ENCODE measurements at places on chromosomes 12 and 14.

- DNase-seq = no peak
These were observed 87.5 kb downstream of the EPS8 start for GRCh38 chr12:15701631-15702156.

GRCh38 chr12:121789800-121790728 is 3.4 kb downstream of the RHOF start:
- peak; percentile 89 for DNase-seq

DNA sequence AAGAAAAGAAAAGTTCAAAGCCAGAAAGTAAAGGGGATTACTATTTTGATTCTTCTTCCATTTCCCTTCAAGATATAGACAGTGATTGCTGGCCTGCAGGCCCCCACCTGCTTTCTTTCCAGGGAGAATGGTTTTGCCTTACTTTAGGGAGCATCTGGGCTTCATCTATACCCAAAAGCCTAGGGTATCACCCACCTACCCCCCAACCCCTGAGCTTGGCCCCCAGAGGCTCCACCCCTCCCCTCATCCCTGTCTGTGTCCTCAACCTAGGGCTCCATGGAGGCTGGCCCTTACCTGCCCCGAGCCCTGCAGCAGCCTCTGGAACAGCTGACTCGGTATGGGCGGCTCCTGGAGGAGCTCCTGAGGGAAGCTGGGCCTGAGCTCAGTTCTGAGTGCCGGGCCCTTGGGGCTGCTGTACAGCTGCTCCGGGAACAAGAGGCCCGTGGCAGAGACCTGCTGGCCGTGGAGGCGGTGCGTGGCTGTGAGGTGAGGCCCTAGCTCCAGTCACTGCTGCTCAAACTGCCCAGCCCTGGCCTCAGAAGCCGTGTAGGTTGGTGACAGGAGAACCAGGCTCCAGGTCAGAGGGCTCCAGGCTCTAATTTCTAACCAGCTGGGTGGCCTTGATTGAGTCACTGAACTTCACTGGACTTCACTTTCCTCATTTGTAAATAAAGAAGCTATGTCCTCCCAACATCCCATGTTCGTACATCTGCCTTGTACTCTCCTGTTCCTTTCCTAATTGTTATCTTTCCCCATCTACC is 13.6 kb downstream of the ARHGEF40 start:
- DNase-seq = no peak

GRCh38 chr12:43115441-43116160 is 436.4 kb downstream of the ADAMTS20 start:
- DNase-seq = no peak

DNA sequence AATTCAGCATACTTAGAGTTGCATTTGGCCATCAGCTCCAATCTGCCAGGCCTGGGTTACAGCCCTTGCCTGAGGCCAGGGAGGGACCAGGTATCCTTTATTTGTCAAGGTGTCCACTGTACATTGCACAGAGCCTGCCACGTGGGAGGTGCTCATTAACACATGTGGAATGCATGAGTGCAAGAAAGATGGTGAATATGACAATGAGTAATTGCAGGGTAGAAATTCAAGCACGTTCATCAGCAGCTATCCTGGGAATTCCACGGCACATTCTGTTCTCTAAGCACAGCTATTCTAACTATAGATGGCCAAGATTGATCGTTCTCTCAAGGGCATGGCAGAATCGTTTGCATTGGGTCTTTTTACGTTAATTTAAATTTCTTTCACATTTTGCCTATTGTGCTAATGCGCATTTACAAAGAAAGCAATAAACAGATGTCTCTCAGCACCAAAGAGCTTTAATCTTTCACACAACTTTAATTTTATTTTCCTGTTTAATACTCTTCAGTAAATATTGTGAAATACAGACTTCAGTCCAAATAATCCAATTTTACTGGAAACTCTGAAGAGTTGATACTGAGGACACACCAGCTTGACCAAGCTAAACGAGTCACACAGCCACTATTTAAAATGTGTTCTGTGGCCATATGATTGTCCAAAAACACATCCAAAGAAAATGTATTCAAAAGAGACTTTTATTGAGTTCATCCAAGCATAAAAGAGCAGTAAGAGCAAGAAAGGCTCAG is 1025.7 kb upstream of the TMEM132C start:
- DNase-seq = no peak

DNA sequence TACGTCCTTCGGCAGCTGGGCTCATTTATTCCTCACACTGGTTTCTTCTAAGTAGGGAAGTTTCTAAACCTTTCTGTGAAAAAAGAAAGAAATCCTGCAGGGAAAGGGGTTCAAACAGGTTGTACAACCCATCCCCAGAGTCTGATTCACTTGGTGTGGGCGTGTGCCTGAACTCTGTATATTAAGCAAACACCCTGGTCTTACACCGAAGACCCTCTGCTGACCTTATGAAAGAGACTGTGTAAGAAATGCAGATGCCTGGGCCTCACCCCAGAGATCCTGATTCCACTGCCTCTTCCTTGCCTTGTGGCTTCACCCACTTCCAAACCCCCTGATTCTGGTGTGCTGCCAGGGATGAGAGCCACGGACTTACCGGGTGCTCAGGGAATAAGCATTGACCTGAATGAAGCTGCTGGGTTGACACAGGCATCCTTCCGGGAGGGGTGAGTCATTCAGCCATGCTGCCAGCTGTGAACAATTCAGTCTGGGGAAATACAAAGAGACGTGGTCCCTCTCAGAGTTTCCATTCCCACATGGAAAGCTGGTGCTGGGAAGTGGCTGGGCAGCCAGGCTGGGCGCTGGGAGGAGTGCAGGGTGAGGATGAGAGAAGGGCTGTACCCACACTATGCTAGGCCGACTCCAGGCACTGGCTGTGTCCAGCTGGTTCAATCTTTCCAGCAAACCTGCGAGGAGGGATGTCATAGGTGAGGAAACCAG is 26.5 kb upstream of the ACTN1 start:
- no peak for DNase-seq

GRCh38 chr12:65168681-65169319 is 583 bp upstream of the LEMD3 start:
- no peak for DNase-seq

DNA sequence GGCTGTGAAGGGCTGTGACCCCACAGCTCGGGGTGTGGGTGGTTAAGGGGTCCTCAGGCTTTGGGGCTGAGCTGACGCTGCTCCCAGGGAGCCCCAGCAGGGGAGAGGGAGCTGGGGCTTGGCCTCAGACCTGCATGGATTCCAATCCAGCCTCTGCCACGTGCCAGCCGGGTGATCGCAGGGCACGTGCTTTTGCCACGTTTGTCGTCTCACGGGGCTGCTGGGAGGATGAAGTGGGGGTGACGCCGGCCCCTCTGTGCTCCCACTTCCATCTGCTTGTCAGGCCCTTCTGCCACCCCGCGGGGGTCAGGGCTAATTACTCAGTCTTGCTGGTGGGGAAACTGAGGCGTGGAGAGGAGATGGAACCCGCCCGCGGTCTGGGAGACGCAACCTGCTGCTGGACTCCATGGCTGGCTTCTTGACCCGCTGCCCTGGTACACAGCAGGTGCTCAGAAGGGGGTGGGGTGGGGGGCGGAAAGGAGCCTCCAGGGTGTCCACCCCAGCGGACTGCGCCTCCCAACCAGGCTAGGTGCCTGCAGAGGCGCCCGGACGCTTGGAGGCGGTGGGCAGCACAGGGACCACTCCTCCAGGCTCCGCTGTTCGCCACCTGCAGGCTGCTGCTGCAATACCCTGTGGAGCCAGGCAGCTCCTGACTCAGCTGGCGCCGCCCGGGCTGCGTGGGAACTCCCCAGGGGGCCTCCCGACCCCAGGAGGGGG is 36.4 kb upstream of the PRIMA1 start:
- DNase-seq = no peak

DNA sequence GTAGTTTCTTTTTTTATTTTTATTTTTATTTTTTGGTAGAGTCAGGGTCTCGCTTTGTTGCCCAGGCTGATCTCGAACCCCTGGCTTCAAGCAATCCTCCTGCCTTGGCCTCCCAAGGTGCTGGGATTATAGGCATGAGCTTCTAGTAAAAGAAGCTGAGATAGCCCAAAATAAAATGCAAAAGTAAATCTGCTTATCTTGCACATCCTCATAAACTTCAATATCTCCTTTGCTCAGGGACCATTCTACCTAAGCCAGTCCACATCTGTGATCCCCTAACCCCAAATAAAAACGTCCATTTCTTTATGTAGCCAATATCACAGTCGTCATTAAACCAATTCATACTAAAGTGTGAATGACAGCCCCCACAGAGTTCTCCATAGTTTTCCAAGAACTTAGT is 36.3 kb downstream of the ATF7 start:
- DNase-seq = no peak

DNA sequence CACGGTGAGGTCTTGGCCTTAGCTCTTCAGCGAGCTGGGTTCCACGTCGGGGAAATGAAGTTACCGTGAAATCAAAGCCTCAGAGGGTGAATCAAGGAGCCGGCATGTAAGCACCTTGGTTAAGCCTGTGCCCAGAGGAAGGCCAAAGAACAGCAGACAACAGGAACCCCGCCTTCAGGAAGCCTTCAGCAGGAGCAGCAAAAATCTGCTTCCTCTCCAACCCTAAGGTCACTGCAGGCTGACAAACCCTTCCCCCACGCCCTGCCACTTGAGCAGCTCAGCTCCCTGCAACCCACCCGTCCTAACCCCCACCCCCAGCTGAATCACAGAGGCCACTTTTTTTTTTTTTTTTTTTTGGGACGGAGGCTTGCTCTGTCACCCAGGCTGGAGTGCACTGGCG is 72.9 kb upstream of the LTA4H start:
- DNase-seq = no peak

DNA sequence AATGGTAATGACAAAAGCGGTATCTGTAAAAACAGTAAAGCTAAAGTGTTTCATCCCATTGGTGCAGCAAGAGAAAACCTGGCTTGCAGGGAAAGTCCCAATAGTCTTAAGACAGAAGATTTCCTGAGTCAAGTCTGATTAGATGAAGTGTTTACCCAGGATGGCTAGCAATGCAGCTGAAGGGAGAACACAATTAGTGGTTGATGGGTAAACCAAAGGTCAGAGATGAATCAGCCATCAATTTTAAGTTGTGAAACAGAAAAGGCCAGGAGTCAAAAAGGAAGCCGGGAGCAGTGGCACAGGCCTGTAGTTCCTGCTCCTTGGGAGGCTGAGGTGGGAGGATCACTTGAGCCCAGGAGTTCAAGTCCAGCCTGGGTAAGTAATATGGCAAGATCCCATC is 52.6 kb downstream of the SEC23A start:
- DNase-seq = no peak
